ENCODE measurements at places on chromosomes 4 and X. TPM values are rescaled to one million over a fixed set of nuclear protein-coding genes. Genes with fewer than 3 reads are reported as not detected.

- no peak for DNase-seq
Observed at GRCh38 chrX:39765327-39765726, 332.4 kb downstream of the BCOR start.

DNA sequence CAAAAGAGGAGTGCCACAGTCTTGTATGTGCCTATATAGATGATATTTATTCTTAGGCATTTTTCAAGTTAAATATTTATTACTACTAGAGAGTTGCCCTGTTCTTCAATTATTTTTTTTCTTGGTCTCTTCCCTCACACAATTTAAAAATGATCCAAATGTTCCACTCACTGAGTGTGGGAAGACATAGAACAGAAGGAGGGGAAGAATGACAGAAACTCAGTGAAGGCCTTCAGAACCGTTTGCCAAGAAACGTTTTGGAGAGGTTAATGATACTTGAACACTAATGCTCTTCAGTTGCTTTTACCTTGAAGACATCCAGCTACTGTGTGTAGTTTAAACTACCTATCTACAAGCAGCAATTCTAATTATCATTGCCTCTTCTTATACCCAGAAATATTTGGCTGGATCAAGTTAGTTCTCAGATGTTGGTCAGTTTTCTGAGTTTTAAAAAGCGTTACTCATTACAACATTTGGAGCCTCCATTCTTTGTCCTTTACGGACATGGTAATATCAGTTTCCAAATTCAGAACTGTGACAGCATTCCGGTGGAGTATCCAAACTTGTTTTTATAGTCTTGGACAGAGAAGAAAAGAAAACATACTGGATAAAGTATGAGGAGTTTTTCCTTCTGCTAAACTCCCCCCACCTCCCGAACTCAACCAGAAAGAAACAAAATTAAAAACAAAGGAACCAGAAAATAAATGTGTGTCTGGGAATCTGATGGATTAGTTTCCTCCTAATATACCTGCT is 389.7 kb downstream of the SPRY1 start:
- DNase-seq: no peak

DNA sequence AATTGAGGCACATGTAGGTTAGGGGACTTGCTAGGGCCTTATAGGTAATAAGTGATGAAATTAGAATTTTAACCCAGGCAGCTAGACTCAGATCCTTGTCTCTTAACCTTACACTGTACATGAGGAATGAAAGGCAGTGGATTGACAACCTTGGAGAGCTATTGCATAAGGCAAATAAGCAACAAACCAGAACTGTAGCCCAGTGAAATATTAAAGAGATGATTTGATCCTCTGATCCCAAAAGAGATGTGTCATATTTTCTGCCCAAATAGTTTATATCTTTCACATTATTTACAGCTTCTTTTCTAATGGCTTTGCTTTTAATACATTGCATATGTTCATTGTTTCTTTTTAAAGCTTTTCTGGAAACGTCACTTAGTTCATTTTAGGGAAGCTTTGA is 252.6 kb downstream of the ANK2 start:
- no peak for DNase-seq

GRCh38 chr4:26126143-26126718 is 194.6 kb upstream of the RBPJ start:
- DNase-seq: no peak

GRCh38 chrX:81174286-81174685 is 27.4 kb downstream of the HMGN5 start:
- no peak for DNase-seq

GRCh38 chrX:32572644-32573043 is 638.7 kb downstream of the DMD start:
- no peak for DNase-seq

DNA sequence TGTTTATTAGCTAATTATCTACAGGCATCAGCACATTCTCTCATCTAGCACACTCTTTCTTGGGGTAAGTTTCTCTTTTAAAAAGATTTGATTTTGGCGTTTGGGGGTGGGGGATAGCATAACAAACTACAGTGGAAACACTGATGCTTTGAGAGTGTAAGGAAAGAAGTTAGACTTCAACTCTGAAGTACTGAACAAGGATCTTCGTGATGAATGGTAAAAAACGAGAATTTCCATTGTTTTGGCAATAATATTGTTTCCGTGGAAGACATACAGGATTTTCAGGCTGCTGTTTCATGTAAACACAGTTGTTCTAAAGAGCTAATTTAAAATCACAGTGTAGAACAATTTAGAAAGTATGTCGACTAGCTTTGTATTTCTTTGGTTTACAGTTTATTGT is 451 bp downstream of the LPAR4 start:
- DNase-seq: no peak

ING2 gene
- total RNA-seq: 8.7 TPM

CDX4 gene
- total RNA-seq: not detected
